ENCODE measurements at places on chromosomes 7 and 10. TPM values are rescaled to one million over a fixed set of nuclear protein-coding genes. Genes with fewer than 3 reads are reported as not detected.

TCTN3 gene
- 18.6 TPM for total RNA-seq

SORCS1 gene
- not detected for total RNA-seq

CDH23 gene
- 5.2 TPM for total RNA-seq

BICC1 gene
- total RNA-seq: not detected

DNA sequence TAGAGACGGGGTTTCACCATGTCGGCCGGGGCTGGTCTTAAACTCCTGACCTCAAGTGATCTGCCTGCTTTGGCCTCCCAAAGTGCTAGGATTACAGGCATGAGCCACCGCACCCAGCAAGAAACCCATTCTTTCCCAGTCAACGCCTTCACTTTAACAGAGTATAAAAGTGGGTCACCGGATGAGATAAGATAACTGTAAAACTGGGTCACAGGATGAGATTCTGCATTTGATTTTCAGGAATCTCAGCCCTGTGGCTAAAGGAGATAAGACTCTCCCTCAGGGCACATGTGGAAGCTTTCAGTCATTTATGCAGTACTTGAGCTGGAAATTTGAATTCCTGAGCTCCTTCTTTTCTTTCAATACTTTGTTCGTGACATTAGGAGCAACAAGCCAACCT lies 70.8 kb downstream of the LRRC17 start:
- no peak for DNase-seq

GRCh38 chr10:107577221-107577620 lies 412.7 kb upstream of the SORCS1 start:
- no peak for DNase-seq

GRCh38 chr7:80707318-80707717 lies 68.9 kb downstream of the CD36 start:
- no peak for DNase-seq
